NCI-H2029 (cell line): ENCODE measurements at places on chromosomes 12 and 14.

DNA sequence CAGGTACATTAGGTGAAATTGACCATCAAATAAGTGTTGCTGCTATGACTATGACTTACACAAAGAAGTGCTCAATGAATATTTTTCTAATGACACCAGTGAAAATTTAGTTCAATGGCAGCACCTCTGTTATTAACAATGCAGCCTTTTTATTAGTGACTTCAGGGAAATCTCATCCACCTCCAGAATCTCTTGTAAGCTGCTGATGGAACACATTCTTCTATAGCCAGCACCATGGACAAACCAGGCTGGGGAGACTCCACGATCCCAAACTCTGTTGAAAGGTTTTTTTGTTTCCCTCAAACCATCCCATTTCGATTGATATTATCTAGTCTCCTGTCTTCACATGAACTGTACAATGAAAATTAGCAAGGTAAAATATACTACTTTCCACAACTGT lies 265.9 kb downstream of the ITPR2 start:
- DNase-seq, result no peak

- DNase-seq, result no peak
Measured at GRCh38 chr14:59202031-59202430, 13.6 kb downstream of the DAAM1 start.

DNA sequence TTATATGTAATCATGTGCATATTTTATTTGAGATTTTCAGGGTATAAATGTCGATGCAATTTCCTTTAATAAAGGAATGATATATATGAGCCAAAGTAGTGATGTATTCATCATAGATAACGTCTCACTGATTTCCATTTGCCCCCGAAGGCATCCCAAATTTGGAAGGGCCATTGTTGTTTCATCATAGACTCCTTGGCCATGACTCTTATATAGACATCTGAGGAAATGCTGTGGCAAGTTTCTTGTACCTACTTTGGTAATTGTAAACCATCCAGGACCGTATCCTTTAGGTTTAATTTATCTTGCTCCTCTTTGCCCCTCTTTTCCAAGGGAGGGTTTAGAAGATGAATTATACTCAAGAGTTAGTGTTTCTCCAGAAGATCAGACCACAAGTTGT lies 84.7 kb downstream of the SAMD4A start:
- no peak for DNase-seq

- no peak for DNase-seq
Measured at GRCh38 chr12:693934-694533, 30.8 kb upstream of the NINJ2 start.

- DNase-seq, result no peak
Measured at GRCh38 chr14:51294951-51295525, 55.0 kb downstream of the TMX1 start.

DNA sequence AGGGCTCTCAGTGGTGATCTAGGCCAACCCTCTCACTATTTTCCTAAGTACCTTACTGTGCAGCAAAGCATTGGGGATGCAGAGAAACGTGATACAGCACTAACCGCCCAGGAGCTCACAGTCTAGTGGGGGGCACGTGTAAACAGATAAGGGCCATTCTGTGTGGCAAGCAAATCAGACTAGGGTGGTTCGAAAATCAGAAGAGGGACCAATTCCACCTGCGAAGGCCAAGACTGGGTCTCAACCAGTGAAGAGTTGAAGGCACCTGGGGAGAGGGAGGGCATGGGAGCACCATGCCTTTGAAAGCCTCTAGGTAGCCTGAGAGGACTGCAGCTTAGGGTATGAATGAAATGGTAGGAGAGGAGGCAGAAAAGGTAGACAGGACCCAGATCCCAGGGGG lies 2.2 kb downstream of the PITPNM2 start:
- DNase-seq, result no peak

- DNase-seq, result no peak
Measured at GRCh38 chr12:26026713-26027112, 68.2 kb downstream of the RASSF8 start.

GRCh38 chr12:3483089-3483488 lies 7.9 kb upstream of the PRMT8 start:
- DNase-seq, result no peak

DNA sequence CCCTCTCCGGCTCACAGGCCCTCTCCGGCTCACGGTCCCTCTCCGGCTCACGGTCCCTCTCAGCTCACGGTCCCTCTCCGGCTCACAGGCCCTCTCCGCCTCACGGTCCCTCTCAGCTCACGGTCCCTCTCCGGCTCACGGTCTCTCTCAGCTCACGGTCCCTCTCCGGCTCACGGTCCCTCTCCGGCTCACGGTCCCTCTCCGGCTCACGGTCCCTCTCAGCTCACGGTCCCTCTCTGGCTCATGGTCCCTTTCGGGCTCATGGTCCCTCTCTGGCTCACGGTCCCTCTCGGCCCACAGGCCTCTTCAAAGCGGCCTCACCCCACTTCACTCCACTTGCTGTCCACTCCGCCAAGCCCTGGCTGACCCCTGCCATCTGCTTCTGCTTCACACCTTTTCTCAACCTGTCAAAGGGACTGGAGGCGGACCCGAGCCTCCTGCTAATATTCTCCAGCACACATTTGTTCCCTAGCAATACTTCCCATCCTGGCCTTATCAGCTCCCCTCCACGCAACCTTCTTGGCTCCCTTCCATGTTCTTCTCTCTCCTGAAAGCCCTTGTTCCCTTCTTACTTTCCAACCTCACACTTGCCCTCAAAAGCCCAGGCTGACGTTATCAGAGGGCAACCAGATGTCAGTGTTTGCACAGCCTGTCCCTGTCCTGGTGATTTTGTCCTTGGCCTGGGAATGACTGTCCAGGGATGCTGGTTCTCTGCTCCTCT lies 176.7 kb downstream of the CALM1 start:
- no peak for DNase-seq

GRCh38 chr14:42198010-42198409 lies 591.3 kb downstream of the LRFN5 start:
- DNase-seq, result no peak

GRCh38 chr12:25719505-25719904 lies 166.4 kb upstream of the LMNTD1 start:
- DNase-seq, result no peak

DNA sequence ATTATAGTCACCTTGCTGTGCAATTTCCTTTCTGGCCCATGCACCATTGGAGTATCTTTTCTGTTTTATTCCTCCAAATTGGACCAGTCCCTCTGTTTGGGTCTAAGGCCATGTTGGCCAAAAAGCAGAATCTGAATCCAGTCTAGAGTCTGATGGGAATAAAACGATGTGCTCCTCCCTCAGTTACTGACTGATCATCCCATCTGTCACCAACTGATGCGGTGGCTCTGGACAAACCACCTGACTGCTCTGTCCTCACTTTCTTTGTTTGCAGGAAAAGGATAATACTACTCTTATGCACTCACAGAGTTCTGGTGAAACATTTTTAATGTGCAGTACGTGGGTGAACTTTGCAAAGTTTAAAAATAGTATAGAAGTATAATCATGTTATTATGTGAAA lies 120.2 kb upstream of the HIF1A start:
- no peak for DNase-seq

- no peak for DNase-seq
Measured at GRCh38 chr12:82800185-82800584, 113.5 kb downstream of the TMTC2 start.

- no peak for DNase-seq
Measured at GRCh38 chr12:52249511-52250047, 16.5 kb downstream of the KRT7 start.

DNA sequence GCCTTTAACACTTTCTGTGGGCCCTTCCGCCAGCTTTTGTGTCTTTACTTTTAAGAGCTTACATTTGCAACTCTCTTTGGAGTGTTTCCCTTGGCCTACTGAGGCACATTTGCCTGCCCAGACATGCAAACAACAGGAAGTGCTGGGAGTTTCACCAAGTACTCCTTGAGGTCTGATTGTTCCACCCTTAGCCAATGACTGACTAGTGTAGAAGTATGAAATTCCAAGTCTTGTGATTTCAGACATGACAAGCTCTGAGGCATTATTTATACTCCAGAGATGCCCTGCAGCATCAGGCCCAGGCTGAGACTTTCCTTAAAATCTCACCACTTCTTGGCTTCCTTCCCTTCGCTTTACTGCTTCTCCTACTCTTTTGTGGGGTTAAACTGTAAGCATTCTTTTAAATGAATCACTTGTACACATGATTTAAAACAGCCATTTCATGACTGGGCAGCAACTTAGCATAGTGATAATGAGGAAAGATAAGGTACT lies 174.1 kb downstream of the SLC6A15 start:
- DNase-seq, result no peak

DNA sequence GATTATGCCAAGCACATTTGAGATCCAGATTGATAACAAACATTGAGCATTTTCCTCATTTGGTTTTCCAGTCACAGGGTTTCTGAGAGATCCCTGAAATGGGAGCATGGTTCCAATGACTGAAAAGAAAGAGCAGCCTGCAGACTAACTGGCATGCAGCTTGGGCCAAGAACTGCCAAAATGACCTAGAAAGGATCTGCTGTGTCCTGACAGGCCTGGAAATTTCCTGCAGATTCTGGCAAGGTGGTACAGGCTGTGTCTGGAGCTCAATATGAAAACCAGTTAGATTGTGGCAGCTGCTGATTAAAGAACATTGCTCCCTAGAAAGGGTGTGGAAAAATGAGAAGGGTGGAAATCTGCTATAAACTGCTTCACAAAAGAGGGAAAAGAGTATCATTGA lies 417.3 kb downstream of the IPO8 start:
- no peak for DNase-seq

DNA sequence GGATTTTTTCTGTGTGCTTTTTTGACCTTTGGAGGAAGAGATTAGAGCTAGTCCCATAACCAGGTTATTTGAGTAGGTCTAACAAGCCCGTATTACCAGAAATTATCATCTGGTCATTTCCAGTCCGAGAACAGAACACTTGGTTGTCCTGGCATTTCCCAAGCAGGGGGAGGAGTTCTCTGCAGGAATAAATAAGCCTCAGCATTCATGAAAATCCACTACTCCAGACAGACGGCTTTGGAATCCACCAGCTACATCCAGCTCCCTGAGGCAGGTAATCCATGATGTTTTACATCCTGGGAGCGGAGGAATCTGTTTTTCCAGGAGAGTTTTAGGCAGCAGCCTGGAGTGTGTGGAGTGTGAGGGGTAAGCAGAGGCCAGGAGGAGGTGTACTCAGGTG lies at the start of gene SERPINA3:
Gene SERPINA3 (plus strand): TSS at position 218 of the 400 bp plus-strand sequence. CDS start 2,051 bp downstream, outside the sequence.
- DNase-seq, result no peak

DNA sequence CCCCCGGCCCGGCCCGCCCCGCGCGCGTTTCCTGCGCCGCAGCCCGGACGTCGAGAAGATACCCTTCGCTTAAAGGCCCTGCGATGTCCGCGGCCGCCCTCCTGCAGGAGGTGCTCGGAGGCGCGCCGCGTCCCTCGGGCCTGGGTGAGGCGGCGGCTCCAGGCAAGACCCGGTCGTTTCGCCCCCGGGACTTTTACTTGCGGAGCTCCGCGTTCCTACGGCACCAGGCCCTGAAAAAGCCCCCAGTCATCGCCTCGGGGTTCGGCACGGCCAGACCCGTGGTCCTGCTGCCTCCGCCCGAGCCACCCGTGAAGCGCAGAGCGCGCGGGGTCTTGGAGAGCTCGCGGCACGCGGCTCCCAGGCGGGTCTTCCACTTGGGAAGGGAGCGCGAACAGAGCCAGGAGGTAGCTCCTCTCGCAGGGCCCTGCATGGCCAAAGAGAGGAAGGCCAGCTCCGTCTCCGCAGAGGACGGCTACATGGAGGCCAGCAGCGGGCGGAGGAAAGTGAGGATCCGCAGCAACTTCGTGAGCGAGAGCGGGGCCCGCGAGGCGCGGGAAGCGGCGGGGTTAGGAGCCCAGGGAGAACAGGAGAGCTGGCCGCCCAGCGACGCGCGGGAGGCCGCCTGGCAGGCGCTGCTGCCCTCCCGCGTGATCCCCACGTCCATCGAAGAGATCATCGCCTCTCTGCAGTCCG lies 26.9 kb downstream of the TTC6 start:
- no peak for DNase-seq

- DNase-seq, result no peak
Measured at GRCh38 chr14:37194698-37195097, 3.0 kb upstream of the MIPOL1 start.

- DNase-seq, result no peak
Measured at GRCh38 chr12:97046901-97047300, 139.8 kb downstream of the NEDD1 start.

DNA sequence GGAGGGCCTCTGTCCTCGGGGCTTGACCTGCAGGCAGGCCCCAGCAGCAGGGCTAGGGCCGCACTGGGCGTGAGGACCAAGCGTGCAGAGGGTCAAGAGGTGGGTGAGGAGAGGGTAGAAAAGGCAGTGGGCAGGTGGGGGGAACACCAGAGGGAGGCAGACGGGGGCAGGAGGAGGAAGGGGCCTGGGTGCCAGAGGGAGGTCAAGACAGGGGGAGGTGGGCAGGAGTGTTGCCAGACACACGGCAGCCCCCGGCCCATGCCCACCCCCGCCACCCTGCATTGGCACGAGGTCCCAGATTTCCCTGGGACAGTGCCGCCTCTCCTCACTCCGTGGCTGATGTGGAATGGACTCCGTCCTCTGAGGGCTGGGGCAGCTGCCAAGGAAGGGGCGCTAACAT lies 8.2 kb downstream of the TMEM121 start:
- no peak for DNase-seq

- DNase-seq, result no peak
Measured at GRCh38 chr14:90995785-90996184, 64.7 kb downstream of the RPS6KA5 start.

DNA sequence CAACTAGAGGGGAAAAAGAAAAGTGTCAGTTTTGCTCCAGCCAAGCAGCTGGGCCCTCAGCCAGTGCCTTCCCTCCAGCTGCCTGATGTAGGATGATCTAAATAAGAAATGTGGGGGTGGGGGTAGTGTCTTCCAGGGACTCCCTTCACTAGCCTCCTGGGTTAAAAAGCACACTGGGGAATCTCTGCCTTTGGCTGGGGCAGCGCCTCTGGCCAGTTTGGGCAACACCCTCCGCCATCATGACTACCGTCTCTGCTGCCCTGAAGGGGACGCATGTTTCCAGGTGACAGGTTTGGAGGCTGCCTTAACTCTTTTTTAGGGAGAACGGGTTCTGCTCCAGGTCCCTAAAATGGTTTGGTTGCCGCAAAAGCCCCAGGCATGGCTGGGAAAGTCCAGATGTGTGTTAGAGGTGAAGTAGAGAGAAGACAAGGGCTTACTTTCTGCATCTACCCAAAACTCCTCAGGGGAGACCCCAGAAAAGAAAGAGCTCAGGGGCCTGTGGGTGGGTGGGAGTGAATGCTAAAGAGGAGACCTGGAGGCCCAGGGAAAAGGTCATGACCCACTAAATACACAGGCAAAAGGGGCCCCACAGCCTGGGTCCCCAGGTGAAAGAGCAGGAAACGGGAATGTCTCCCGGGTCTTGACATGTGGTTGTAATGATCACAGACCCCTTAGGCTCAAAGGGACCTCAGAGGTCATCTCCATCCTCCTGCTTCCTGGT lies 132.8 kb upstream of the CCND2 start:
- no peak for DNase-seq

GRCh38 chr12:78361683-78362082 lies 502.9 kb upstream of the SYT1 start:
- DNase-seq, result no peak
